ENCODE measurements at places on chromosomes 12 and 14. TPM values are rescaled to one million over a fixed set of nuclear protein-coding genes. Genes with fewer than 3 reads are reported as not detected.

OTUB2 gene
- total RNA-seq = 0.49 TPM

LTBR gene
- 200 TPM for total RNA-seq

PLEKHD1 gene
- total RNA-seq = 0.16 TPM

FAM181A gene
- not detected for total RNA-seq

OR5AU1 gene
- total RNA-seq = not detected

LRRIQ1 gene
- under 0.01 TPM for total RNA-seq

DNA sequence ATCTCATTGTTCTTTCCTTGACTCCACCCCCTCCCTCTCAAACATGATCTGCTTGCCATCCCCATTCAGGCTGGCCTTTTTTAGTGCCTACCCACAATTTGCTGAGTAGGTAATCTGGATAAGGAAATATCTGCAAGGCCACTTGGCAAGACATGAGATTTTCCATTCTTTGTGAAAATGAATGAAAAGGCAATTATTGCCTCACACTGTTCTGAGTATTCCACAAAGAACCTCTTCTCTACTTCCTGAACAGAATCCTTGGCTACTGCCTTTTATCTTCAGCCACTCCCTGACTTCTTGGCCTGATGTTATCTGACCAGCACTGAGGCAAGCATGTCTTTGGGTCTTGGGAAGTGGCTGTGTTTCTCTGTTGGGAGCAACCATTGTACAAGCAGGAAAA is 263.2 kb upstream of the ATP2B1 start:
- H3K36me3 ChIP-seq = no peaks in the 10 kb centered on the region
- H3K4me3 ChIP-seq = no peak overlapping the region
- H3K27ac ChIP-seq = no peak overlapping the region
- H3K4me1 ChIP-seq = no peaks in the 10 kb centered on the region
- H3K27me3 ChIP-seq = no peaks in the 10 kb centered on the region
- no peak for DNase-seq

DNA sequence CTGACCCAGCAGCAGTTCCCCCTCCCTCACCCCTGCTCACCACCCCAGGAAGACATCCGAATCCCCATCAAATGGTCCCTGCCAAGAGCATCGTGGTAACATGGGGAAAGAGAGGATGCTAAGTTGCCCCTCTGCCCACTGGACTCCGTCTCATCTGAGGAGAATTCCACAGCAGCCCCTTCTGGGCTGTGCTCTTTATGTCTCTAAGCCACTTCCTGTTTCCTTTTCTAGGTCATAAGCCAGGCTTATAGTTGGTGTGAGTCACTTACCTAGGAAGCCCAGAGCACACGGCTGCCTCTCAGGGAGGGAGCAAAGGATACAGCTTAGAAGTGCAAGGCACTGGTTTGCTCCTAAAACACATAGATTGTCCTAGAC is 76.0 kb downstream of the VCPKMT start:
- no peak for DNase-seq
- H3K27ac ChIP-seq = no peak overlapping the region
- no peak overlapping the region for H3K4me3 ChIP-seq

DNA sequence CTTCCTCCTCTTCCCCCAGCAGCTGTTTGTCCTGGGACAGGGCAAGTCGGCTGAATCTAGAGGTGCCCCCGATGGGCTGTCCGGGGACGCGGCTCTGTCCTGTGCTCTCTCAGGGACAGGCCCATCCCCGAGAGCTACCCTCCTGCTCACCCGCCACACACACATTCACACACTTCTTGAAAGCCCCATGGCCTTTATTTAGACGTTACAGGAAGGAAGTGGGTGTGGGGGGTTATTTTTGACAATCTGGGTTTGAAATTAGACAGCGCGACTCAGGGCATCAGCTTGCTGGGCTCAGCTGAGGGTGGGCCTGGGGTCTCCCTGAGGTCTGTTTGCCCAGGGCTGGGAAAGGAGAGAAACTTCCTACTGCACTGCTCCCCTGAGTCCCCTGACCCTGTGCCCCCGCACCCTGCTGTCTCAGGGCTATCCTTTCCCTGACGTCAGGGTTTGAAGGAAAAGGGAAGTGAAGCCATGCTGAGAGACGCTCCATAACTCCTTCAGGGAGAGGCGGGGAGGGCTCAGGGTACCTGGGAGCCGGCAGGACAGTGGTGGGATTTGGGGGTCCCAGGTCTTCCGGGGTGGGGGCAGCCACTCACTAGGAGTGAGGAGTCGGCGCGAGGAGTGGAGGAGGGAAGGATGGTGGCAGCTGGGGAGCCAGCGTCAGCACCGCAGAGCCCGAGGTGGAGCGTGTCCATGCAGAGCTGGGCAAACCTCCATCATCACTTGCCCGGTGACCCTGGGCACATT is 8.1 kb downstream of the PTPN6 start:
- DNase-seq = peak; percentile 68
- H3K4me3 ChIP-seq = no peak overlapping the region
- H3K36me3 ChIP-seq = no peaks in the 10 kb centered on the region
- no peak overlapping the region for H3K27ac ChIP-seq
- H3K4me1 ChIP-seq = no peaks in the 10 kb centered on the region

GRCh38 chr12:114063435-114063834 is 97.3 kb upstream of the RBM19 start:
- H3K36me3 ChIP-seq = no peaks in the 10 kb centered on the region
- H3K4me3 ChIP-seq = no peak overlapping the region
- no peaks in the 10 kb centered on the region for H3K4me1 ChIP-seq
- DNase-seq = no peak

DNA sequence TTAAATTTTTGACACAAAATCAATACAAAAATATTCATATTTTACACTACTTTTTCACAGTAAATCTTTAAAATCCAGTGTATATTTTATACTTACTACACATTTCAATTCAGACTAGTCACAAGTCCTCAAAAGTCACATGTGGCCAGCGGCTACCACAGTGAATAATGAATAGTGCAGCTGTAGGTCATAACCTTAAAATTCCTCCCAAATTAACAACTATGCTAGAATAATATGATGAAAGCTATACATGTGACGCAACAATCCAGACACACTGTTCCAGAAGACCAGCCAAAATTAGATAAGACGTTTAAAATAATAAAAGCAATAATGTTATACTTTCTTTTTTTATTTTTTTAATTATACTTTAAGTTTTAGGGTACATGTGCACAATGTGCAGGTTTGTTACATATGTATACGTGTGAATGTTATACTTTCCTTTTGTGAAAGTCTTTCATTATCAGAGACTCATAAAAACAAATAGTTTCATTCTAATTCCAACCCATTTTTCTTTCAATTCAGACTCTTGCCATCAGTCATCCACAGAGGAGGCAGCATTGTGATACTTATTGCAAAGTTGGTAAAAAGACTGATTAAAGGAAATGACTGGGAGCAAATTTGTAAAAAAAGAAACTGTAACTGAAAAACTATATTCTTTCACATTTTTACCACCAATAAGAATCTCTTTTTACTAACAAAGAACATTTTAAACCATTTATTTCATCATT is 67.0 kb downstream of the C2CD5 start:
- H3K27me3 ChIP-seq = no peaks in the 10 kb centered on the region
- peaks cover 6% of the 10 kb centered on the region for H3K36me3 ChIP-seq
- no peaks in the 10 kb centered on the region for H3K4me1 ChIP-seq

- no peaks in the 10 kb centered on the region for H3K36me3 ChIP-seq
- H3K27ac ChIP-seq = no peak overlapping the region
- H3K4me3 ChIP-seq = no peak overlapping the region
- DNase-seq = no peak
Measured at GRCh38 chr12:41943671-41944070, 201.0 kb downstream of the GXYLT1 start.

DNA sequence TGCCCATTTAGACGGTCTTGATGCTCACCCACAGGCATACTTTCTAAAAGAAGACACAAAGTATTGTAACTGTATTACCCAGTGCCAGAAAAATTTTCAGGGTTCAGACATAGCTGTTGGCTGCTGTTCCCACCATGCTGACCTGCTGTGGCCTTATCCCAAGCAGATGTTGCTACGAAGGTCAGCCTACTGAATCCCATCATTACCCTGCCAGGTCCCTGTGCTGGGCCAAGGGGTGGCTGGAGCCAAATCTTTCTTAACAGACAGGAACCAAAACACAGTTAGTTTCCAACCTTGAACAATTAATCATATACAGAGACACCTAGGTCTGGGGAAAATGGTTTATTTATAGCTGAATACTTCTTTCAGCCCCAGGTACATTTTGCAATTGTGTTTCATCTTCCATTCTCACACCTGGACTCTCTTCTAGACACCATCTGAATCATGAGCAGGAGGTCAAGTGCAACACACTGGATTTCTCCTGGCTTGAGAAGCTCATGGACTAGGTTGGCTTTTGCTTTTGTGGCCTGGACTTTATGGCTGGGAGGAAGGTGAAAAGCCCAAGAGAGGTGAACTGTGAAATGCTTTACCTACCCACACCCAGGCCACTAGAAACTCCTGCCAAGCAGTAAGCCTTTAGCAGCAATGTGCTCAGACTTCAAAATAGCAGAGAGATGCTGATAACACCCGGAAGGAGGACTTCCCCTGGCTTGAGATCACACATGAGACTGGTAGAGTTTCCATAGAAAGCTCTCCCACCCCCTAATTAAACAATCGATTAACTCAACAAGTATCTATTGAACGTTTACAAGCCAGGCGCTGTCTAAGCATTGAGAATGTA is 150.1 kb downstream of the SUDS3 start:
- no peaks in the 10 kb centered on the region for H3K36me3 ChIP-seq
- no peak overlapping the region for H3K27ac ChIP-seq
- no peak overlapping the region for H3K4me3 ChIP-seq
- no peak for DNase-seq

DNA sequence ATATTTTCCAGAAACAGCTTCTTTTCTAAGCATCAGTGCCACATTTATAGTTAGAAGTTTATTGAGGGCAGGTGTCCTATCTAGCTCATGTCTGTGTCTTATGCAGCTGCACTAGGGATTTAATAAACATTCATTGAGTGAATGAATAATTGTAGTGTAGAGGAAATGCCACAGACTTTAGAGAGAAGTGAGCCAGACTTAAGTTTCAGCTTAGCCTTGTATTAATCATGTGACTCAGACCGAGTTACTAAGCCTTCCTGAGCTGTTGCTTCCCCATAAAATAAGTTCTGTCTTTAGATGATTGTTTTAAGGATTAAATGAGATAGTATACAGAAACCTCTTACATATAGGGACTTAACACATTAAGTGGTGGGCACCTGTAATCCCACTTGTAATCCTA is 236.1 kb upstream of the DDHD1 start:
- no peak for DNase-seq
- H3K27me3 ChIP-seq = no peaks in the 10 kb centered on the region
- H3K27ac ChIP-seq = no peak overlapping the region
- H3K4me1 ChIP-seq = no peaks in the 10 kb centered on the region
- no peak overlapping the region for H3K4me3 ChIP-seq
- no peaks in the 10 kb centered on the region for H3K36me3 ChIP-seq

DNA sequence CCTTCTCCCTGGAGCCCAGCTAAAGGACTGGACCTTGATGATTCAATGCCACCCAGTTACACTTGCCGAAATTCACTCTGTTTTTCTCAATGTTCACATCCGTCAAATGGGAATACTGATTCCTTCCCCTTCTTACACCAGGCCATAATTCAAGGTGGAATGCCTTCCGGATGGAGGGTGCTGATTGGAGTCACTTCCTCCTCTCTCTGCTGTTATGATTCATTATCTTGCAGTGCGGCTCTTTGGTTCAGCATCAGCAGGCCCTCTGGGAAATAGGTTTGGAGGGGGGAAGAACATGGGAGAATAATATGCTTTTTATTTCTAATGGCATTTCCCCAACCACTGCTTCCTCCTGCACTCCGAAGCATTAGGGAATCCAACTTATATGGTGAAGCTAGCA is 390.6 kb upstream of the TBX3 start:
- no peak for DNase-seq
- no peak overlapping the region for H3K27ac ChIP-seq
- H3K36me3 ChIP-seq = no peaks in the 10 kb centered on the region
- no peak overlapping the region for H3K4me3 ChIP-seq
- H3K27me3 ChIP-seq = no peaks in the 10 kb centered on the region

DNA sequence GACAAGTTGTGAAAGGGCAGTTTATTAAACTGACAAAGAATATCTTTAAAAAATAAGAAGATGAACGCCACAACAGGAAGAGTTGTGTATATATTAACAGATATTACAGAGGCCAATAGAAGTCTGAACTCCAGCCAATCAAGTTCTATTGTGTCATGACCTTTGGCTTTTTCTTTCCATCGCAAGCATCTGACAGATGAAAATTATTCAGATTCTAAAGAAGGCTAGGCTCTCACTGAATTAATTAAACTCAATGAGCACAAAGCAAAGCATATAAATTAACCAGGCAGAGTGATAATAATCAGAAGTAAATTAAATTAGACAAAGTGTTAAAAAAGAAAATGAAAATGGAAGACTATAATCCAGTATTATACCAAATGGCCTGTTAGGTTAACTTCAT is 62.0 kb upstream of the PYGL start:
- no peak for DNase-seq
- peak overlapping the region; percentile 28 for H3K27ac ChIP-seq
- no peaks in the 10 kb centered on the region for H3K36me3 ChIP-seq
- H3K4me3 ChIP-seq = no peak overlapping the region
- H3K4me1 ChIP-seq = peaks cover 45% of the 10 kb centered on the region

DNA sequence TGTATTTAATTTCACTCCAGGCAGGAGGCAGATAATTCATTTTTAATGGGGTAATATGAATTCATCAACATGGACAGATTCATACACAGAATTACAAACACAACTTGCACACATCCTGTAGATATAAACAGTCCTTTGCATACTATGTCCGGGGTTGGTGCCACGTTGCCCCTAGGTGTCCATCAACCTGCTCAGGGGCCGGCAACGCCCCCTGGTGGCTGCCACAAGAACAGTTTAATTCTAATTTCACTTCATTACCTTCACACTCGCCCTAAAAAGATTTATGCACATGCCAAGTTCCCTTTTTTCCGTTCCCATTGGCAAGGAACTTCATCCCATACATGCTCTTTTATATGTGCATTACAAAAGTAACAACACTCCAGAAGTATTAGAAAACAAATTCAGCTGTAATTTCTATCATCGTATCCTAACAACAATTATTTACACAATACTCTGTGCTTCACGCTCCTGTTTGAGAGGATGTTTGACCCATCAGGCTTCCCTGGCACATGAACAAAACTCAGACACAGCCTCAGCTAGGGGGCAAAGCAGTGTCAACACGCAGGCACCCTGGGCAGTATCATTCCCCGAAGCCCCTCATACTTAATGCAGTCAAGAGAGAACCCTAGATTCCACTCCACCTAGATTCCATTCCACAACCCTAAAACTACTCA is 15.5 kb downstream of the MANSC1 start:
- H3K36me3 ChIP-seq = peaks cover 46% of the 10 kb centered on the region
- H3K4me1 ChIP-seq = peaks cover 16% of the 10 kb centered on the region
- H3K27me3 ChIP-seq = no peaks in the 10 kb centered on the region
- no peak for DNase-seq
- no peak overlapping the region for H3K4me3 ChIP-seq
- no peak overlapping the region for H3K27ac ChIP-seq

GRCh38 chr14:91173221-91173670 is 59.4 kb downstream of the DGLUCY start:
- DNase-seq = peak; percentile 91
- H3K27me3 ChIP-seq = no peaks in the 10 kb centered on the region
- no peak overlapping the region for H3K27ac ChIP-seq

GRCh38 chr12:23049180-23049579 is 424.2 kb downstream of the ETNK1 start:
- H3K36me3 ChIP-seq = no peaks in the 10 kb centered on the region
- H3K4me1 ChIP-seq = no peaks in the 10 kb centered on the region
- no peak overlapping the region for H3K4me3 ChIP-seq
- no peaks in the 10 kb centered on the region for H3K27me3 ChIP-seq
- DNase-seq = no peak
- no peak overlapping the region for H3K27ac ChIP-seq

- H3K4me1 ChIP-seq = peaks cover 43% of the 10 kb centered on the region
- peak overlapping the region; percentile 71 for H3K4me3 ChIP-seq
- H3K27me3 ChIP-seq = no peaks in the 10 kb centered on the region
- H3K27ac ChIP-seq = peak overlapping the region; percentile 95
- no peak for DNase-seq
Measured at GRCh38 chr12:53674977-53675700, 744 bp downstream of the ATP5MC2 start.

Measured in sigmoid colon (tissue), 7 donors.